ENCODE measurements at places on chromosomes 6 and 20. TPM values are rescaled to one million over a fixed set of nuclear protein-coding genes. Genes with fewer than 3 reads are reported as not detected.

DNA sequence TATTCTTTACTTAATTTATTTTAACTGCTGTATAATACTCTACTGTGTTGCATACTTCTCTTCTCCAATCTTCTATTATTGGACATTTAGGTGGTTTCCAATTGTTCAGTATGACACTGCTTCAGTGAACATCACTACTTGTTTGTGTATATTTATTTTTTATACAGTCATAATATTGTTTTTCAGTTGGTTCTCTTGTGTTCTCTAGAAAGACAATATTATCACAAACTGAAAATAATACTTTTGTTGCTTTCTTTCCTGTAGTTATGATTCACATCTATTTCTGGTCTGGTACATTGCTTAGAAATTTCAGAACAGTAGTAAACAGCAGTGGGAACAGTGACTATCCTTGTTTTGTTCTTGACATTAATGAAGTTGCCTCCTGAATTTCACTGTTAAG lies 62.8 kb upstream of the GTSF1L start:
- DNase-seq: no peak

PDE7B gene
- 16.5 TPM for total RNA-seq

DNA sequence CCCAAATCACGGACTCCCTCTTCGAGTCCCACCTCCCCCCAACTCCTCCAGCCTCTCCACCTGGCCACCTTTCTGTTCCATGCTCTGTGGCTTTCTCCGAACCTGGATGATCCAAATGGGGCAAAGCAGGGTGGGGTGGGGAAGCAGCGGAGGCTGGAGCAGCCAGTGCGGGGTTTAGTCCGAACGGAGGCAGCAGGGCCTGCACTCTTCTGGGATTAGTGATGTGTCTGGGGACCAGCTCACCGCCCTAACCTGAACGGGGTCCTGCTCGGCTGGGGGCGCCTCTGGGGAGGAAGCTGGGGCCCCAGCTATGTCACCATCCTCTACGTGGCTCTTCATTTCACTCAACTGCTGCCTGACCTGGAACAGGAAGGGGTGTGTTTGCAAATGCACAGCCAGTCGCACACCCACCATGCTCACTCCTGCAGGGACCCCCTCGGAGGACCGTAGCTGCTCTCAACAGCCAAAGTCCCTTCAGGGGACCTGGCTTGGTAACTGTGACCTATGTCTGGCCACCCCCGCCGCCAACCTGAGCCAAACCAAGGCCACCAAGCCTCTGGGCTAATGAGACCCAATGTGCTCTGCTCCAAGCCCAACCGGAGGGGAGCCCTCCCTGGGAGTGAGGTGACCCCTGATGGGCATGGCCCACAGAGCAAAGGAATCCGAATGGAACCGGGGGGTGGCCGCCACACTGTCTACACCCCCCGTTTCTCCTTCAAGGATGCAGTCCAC lies 46.8 kb downstream of the DSTN start:
- DNase-seq: no peak

- DNase-seq: no peak
Observed at GRCh38 chr6:156928126-156928525, 150.9 kb downstream of the ARID1B start.

GRCh38 chr6:119350202-119350951 lies 816 bp upstream of the MAN1A1 start:
- no peak for DNase-seq

DNA sequence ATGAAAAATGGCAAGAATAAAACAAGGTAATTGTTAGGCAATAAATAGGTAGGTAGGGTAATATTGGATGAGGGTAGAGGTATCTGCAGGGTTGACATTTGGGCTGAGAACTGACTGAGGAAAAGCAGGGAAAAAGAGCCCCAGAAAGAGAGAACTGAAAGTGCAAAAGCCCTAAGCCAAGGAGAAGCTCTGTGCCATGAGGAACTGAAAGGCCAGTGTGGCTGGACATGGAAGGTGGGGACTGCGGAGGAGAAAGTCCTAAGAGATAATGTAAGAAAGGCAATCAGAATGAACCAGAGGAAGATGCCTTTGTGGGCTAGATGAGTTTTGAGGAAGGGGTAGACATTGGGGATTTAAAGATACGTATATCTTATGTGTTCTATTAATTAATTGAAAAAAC lies 9.9 kb upstream of the HIVEP2 start:
- DNase-seq: no peak

DNA sequence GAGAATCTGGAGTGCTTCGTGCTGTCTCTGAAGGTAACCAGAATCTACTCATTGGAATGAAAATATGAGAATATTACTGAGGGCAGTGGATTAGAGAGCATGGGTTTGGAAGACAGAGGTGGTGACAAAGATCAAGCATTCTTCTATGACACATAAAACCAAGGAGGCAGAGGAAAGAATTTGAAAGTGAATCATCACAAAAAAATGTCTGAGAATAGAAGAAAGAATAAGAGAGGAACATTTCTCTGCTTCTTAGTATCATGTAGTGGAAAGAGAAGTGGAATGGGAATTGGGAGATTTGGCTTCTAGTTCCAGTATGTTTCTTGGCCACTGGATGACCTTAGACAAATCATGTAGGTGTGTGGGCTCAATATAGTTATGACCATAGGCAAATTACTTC lies 474.0 kb downstream of the TFAP2B start:
- no peak for DNase-seq

DNA sequence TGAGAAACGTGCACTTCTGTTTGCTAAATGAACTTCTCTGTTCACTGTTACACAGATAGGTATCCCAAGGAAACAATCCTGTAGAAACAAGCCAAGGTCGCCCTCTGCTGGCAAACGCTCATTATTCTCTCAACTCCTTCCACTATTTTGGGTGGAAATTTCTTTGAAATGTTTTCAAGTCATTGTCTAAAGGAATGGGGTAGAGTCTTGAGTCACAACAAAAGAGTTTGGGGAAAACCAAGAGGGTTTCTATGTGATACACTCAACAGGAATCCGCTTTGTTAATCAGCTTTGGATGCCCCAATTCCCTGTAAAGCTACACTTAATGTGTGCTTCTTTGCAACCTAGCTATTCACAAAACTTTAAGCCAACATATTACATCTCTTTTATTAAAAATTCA lies 4.6 kb upstream of the RAE1 start:
- peak; percentile 82 for DNase-seq

TFAP2C gene
- total RNA-seq: 10.3 TPM

DNA sequence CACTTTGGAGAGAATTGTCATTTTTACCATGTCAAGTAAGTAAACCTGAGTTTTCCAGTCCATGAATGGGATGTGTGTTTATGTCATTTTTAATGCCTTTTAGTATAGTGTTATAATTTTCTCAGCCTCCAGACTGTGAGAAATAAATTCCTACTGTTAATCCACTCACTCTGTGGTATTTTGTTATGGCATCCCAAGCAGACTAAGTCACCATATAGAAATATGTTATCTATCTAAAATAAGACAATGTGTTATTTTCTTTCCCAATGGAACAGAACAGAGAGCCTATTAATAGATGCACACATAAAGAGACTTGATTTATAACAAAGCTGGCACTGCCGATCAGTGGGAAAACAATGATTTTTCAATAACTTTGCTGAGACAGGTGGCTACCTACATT lies 70.2 kb upstream of the SLC4A11 start:
- no peak for DNase-seq

DNA sequence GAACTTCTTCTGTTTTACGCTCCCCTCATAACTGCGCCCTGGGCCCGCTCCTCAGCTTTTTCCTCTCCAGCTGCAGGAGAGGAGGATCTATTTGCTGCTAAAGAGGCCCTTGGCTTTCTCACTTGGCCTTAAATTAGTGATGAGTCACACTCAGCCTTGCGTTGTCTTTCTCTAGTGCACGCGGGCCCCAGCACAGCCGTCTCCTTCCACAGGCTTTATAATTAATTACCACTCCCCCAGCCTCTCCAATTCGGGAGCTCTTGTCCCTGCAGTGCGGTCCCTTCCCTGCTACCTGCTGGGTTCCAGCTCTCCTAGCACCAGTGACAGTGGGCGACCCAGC lies 25.2 kb downstream of the PACSIN1 start:
- no peak for DNase-seq

GRCh38 chr6:26401987-26402658 lies at the start of gene BTN3A1:
BTN3A1 (plus strand) TSS chr6:26402275; CDS start chr6:26405564, 3,289 bp downstream.
- peak; percentile 68 for DNase-seq

SUMO4 gene
- 3.4 TPM for total RNA-seq

- peak; percentile 51 for DNase-seq
Observed at GRCh38 chr20:32585011-32585585, at the start of gene NOL4L. NOL4L (minus strand) TSS chr20:32585333; CDS start chr20:32584890, 443 bp downstream.

TPX2 gene
- 39.0 TPM for total RNA-seq

DNA sequence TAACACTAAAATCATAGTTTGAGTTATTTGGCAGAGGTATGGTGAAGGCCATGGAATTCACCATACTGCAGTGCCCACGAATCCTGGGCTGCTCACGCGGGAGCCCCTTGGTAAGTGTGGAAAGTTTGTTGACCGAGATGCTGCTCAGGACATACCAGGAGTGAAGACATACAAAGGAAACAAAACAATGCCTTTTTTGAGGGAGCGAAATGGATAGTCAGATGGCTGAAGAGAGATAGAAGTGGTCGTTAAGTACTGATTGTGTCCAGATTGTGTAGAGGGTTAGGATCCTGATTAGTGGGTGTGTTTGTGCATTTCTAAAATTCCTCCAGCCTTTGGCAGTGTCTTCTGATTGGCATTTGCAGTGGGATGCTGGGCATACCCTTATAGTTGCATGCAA lies 83.0 kb downstream of the SOBP start:
- no peak for DNase-seq

TRIM40 gene
- total RNA-seq: not detected

DNA sequence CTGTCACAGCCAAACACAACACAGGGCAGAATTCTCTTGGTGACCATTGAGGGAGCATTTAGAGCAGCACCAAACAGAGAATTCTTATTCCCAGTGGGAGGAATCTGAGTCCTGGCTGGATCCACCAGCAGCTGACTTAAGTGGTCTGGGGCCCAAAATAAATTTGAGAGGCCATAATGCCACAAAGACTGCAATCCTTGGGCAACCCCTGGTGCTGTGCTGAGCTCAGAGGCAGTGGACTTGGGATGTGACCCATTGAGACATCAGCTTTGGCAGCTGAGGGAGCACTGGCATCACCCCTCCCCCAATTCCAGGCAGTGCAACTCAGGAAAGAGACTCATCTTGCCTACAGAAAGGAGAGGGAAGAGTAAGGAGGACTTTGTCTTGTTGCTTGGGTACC lies 48.6 kb upstream of the THBS2 start:
- no peak for DNase-seq

MROH8 gene
- total RNA-seq: 4.9 TPM

DNA sequence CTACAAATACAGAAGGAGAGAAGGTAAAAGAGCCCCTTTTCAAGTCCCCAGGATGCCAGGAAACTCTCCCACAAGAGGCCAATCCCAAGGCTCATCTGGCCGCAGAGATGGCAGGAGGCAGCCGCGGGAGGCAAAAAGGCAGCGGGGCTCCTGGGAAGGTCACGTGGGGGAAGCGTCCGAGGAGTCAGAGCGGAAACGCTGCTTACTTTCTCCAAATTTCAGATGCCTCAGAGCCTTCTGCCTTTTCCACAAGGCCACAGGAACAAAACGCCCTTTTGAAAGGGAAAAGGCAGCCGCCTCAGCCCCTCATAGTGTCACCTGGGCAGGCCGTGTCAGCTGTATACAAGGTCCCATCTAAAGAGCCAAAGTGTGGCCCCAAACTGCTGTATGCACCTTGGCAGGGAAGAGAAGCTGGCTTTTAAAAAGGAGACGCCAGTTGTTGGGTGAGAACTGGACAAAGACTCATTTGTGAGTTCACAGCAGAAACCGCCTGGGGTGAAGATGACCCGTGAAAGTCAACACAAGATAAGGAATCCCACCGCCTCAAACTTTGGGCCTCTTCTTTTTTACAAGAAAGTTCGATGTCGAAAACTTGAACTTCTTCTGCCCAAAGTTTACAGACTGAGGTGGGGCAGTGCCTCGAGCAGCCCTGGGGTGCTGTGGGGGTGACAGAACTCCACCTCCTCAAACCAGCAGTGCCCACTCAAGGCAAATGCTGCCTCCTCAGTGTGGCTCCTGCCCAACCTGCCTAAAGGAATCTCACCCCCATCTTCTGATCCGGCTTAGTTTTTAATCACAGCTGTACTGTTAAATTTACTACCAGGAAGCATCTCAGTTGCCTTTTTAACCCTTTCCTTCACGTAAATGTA lies 45.4 kb downstream of the EZR start:
- no peak for DNase-seq

DNA sequence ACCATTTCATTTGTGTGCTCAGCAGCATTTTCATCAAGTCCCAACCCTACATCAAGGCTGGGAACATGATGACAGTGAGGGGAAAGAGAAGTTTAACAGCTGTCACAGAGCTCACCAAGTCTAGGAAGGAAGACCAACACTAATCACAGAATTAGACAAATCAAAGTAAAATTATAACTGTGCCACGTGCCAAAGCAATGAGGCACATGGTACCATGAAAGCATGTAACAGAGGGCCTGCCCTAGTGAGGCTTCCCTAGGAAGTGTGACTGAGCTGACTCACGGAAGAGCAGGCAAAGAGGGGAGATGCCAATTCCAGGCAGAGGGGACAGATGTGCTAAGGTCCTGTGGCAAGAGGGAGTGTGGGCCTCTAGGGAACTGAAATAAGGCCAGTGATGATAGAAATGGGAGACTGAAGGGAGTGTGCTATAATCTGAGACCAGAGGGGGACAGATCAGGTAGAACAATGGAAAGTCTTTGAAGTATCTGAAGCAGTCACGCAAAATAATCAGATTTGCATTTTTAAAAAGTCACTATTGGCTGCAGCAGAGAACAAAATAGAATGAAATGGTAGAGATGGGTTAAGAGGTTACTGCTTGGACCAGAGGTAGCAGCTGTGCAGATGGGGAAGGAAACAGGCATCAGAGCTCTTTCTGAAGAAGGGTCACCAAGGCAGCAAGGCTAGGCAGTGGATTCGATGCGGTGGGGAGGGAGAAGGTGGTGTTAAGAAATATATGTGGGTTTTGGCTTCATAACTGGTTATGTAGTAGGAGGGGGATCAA lies 86.8 kb downstream of the GPR6 start:
- DNase-seq: no peak

GRCh38 chr20:2301164-2301622 lies 5.4 kb downstream of the TGM3 start:
- DNase-seq: no peak

GRCh38 chr6:1075444-1075843 lies 236.5 kb upstream of the FOXQ1 start:
- no peak for DNase-seq

GRCh38 chr20:49750611-49751396 lies 37.1 kb upstream of the B4GALT5 start:
- DNase-seq: no peak

- no peak for DNase-seq
Observed at GRCh38 chr6:33419580-33420490, at the start of gene SYNGAP1. SYNGAP1 (plus strand) TSS chr6:33420065; CDS start chr6:33420265, 200 bp downstream.

AKAP12 gene
- 737 TPM for total RNA-seq

Data from mesothelial cell of epicardium (in vitro differentiated cells).